ENCODE measurements at places on chromosomes 5 and 9.

GRCh38 chr9:71885467-71885866 is 25.5 kb downstream of the ABHD17B start:
- DNase-seq, result no peak

DNA sequence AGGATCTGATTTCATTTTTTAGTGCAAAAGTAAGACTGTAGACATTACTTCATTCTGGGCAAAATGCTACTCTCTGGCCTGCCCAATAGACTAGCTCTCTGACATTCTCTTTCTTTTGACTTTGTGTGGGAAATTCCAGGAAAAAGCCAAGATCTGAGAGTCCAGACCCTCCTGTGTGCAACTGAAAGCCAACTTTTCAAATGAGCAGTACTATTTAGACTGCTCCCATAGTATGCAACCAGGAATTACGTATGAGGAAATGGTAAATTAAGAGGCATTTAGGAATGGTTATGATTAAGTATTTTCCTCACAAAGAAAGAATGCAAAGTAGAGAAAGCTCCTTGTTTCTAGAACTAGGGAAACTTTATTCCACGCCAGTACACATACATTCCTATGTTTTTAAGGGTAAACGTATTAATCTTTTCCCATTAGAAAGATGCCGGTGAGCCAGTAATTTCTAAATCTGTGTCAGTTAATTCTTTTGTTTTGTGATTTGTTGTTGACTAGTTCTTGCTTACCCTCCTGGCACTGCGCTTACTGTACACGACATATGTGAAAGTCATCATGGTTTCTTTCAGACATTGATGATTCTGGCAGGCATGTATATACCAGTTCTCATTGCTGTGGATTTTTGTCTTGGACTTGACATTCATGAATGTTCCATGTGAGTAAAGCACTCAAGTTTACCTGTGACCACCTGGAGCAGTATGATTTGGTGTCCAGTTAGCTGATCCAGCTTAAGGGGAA is 56.0 kb downstream of the AOPEP start:
- peak; percentile 72 for DNase-seq

DNA sequence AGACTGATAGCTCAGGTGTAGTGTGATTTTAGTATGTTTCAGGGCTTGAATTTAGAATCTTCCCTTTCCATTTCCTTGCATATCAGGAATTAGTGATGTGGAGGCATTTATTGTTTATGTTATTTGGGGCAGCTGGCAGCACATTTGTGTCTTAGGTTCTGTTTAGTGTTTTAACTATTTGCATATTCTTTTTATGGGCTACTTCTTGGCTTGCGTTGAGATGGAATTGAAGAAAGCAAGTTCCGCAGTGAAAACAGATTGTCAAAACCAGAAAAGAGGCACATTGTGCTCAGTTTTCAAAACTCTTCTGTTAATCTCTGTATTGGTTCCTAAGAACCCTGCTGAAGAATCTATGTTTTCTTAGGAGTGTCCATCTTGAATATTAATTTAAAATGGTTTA is 80.3 kb downstream of the ZSWIM6 start:
- no peak for DNase-seq

DNA sequence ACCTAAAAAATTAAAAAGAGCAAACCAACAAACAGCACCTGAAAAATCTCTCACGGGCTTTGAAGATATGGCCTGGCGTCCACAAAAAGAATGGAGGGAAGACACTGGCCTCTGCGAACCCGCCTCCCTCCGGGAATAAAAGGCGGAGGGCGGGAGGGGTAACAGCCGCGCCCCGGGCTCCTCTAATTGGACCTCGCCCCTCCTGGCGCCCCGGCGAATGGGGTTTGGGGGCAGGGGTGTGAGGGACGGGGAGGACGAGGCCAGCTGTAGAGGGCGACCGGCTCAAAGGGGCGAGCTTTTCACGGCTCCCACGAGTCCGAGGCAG is 753 bp downstream of the FANCC start:
- DNase-seq, result peak; percentile 89

Data from left forelimb (tissue), 1 donor.